ENCODE measurements at places on chromosomes 7 and 10.

DNA sequence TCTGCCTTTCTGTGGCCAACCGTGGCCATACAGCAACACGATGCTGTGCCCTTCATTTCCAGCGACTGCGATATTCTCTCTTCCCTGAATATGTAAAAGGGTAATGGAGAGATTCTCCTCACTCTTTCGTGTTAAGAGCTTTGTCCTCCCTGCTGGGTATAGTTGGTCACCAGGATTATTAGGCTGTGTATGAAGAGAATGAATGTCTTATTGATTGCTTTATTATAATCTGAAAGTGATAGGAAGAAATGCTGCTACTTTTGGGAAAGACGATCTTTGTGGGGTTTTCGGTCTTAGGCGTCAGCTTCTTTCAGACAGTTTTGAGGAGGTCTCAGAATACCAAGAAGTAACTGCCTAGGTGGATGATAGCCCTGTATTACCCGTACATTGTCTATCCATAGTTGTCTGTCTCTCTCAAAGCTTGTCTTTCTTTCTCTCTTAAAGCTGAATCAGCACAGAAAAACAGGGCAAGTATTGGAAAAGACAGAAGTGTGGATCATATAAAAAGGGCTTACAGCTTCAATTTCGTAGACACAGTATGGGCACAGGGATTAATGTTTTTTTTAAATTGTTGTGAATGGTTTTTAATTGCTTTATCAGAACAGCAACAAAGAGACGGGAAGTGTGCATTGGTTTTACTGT lies 1.2 kb downstream of the AHCYL2 start:
- DNase-seq = no peak

DNA sequence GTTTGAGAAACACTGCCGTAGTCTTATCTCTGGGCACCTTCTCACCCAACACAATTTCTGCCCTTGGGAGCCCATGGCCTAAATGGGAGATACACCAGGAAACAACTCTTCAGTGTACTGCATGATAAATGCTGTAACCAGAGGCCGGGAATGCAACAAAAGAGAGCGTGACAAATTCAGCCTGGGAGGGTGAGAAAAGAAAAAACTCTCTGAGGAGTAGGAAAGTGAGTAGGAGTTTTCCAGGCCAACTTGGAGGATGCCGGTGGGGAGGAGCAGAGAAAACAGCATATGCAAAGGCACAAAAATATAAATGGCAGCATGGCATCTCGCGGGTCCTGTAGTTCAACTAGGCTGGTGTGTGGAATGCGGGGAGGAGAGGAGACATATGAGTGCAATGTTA lies 624.5 kb downstream of the PARD3 start:
- DNase-seq = no peak

- no peak for DNase-seq
Measured at GRCh38 chr10:74011770-74012169, 13.9 kb downstream of the VCL start.

- DNase-seq = no peak
Measured at GRCh38 chr10:22737587-22737986, 23.2 kb upstream of the PIP4K2A start.

GRCh38 chr10:117936566-117936965 lies 110.2 kb downstream of the RAB11FIP2 start:
- no peak for DNase-seq

DNA sequence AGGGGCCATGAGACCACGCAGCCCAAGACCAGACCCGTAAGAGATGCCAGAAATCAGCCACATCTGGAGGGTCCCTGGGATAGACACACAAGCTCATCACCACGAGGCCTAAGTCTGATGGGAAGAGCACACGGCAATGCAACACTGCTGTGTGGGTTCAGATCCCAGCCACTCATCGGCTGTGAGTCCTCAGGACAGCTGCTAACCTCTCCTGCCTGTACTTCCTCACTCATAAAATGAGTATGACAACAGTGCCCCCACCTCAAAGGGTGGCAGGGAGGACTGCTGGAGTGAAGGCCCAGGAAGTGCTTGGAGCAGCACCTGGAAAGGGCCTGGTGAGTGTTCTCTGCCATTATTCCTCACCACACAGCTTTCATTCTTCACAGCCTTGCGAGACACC lies 60.9 kb downstream of the MAD1L1 start:
- DNase-seq = no peak

- DNase-seq = no peak
Measured at GRCh38 chr7:139598642-139599041, 75.2 kb downstream of the CLEC2L start.

GRCh38 chr10:114408112-114408967 lies 4.0 kb upstream of the AFAP1L2 start:
- no peak for DNase-seq

GRCh38 chr7:98175260-98175940 lies 35.8 kb upstream of the BHLHA15 start:
- no peak for DNase-seq

DNA sequence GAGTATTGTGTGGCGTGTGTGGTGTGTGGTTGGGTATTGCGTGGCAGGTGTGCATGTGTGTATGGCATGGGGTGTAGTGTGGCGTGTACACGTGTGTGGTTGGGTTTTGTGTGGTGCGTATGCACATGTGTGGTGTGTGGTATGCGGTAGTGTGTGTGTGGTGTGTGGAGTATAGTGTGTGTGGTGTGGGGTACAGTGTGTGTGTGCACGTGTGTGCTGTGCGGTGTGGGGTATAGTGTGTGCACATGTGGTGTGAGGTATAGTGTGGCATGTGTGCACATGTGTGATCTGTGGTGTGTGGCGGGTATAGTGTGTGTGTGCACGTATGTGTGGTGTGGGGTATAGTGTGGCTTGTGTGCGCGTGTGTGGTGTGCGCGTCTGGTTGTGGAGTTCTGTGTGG lies 20.9 kb upstream of the UTF1 start:
- DNase-seq = no peak

DNA sequence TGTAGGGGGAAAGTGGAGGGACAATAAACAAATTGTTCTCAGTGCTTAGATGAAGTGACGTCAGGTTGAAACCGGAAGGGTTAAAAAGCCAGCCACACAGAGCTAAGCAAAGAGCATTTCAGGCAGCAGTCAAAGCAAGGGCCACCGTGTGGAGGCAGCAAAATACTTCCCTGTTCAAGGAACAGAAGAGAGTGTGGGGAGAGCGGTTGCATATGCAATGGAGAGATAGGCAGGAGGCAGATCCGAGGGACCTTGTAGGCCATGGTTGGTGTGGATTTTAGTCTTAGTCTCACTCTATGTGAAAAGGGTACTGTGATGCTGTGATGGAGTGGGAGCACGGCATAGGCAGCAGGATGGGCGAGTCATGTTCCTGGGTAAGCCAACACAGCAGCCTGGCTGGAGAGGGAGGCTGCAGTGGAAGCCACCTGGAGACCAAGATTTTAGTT lies 3.8 kb upstream of the STN1 start:
- peak; percentile 59 for DNase-seq

- DNase-seq = no peak
Measured at GRCh38 chr10:97498841-97499560, at the start of gene UBTD1. Gene UBTD1, plus strand, starts transcription at chr10:97498924. Its CDS starts 280 bp downstream, at chr10:97499204.

DNA sequence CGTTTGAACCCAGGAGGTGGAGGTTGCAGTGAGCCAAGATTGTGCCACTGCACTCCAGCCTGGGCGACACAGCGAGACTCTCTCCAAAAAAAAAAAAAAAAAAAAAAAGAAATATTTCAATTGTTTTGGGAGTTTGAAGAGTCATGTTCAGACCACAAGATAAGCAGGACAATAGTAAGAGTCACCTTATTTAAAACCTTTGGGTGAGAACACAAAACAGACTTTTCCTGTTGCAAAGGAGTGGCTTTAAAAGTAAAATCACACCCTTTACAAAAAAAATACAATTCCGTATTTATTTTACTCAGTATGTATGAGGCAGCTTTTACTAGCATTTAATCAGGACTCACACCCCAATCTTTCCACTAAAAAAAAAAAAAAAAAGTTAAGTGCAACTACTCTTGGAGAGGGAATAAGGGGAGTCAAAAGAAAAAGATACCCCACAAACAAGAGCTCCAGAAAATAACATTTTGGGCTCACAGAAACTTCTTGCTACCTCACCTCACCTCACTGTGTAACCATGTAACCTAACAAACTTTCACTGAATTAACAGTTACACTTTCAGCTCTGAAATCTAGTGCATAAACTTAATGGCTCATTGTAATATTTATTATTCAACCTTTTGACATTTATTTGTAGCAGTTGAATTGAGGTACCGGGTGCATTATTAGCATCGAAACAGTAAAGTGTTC lies 11.2 kb downstream of the SKIDA1 start:
- no peak for DNase-seq

DNA sequence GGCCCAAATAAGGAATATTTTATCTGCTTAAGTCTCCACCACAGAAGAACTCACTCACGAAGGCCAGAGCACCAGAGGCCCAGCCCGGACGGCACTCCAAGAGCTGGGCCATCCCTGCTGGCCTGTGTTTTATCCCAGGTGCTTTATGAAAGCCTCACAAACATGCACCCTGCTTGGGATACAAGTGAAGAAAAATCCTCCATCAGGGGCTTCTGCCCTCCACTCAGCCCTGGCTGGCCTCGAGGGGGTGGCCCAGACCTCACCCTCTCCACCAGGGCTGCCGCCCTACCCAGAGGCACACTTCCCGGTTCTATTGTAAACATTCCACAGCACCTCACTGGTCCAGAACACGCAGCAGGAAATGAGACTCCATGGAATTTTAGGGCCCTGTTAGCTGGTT lies 19.8 kb upstream of the DNAAF5 start:
- no peak for DNase-seq

- DNase-seq = no peak
Measured at GRCh38 chr7:19249281-19249680, 104.1 kb upstream of the FERD3L start.

GRCh38 chr7:122402235-122402634 lies 97.7 kb upstream of the FEZF1 start:
- DNase-seq = no peak

GRCh38 chr7:37552030-37552429 lies 103.4 kb upstream of the ELMO1 start:
- no peak for DNase-seq

- DNase-seq = no peak
Measured at GRCh38 chr7:29234438-29234837, 39.9 kb downstream of the CHN2 start.

DNA sequence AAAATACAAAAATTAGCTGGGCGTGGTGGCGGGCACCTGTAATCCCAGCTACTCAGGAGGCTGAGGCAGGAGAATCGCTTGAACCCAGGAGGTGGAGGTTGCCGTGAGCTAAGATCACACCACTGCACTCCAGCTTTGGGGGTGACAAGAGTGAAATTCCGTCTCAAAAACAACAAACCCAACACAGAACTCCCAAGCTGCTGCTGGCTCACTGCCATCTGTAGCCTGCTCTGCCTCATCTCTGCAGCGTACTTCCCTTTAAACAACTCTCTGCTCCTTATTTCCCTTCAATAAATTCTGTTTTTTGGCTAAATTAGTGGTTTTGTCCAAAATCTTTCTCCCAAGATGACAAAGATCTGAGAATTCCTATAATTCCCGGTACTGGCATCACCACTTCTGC lies 189.2 kb upstream of the GALNT17 start:
- DNase-seq = no peak

DNA sequence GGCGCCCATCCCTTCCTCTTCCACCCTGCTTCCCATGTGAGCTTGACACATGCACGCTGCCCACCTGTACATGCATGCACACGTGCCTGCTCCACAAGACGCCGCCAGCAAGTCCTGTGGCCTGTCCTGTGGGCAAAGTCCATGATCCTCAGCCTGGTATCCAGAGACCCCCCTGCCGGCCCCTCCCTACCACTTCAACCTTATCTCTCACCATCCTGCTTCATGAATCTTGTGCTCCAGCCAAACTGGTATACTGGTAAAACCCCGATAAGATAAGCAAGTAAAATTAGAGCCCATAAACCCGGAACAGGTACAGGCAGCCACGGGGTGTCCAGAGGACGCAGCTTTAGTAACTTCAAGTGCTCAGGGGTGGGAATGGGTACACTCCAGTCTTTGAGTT lies 11.8 kb upstream of the TBXAS1 start:
- DNase-seq = no peak

GRCh38 chr10:88408096-88408495 lies 175.0 kb downstream of the RNLS start:
- no peak for DNase-seq

GRCh38 chr7:75649462-75649861 lies 89.3 kb downstream of the HIP1 start:
- DNase-seq = no peak

- peak; percentile 22 for DNase-seq
Measured at GRCh38 chr10:44908066-44908749, 2.9 kb upstream of the TMEM72 start.

- DNase-seq = no peak
Measured at GRCh38 chr10:132392811-132393694, 3.9 kb upstream of the PWWP2B start.

GRCh38 chr7:18558503-18558902 lies 63.0 kb downstream of the HDAC9 start:
- no peak for DNase-seq

DNA sequence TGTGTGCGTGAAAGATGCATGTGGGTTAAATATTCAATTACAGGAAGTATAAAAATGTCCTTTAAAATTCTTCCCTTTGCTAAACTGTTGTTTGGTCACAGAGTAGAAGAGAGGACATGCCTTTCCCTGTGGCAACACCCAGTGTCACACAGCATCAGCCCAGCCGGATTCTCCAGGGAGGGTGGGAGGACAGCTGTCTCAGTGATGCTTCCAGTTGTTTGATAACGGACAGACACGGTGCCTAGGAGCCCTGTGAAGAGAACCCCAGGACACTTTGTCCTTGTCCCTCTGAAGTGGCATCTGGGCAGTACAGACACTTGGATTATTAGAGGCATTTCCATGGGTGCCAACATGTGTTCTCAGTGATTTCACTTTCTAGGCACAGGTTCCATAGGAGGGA lies 306.6 kb upstream of the LRGUK start:
- DNase-seq = no peak

DNA sequence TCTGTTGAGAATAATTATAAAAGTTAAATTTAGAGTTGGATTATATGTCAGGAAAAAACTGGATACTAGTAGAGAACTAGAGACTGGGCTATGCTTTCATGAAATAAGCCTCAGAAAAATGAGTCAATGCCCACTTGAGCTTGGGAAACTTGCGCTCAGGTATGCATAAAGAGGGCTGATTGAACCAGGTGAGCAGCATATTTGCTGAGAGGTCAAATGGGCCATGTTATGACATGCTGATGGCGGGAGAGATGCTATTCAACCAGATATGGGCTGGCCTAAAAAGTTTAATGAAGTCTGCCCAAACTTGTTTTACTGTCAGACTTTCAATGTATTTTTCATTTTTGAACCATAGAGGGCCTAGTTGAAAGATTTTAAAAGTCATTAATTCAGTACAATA lies 837.6 kb upstream of the GHITM start:
- DNase-seq = no peak

DNA sequence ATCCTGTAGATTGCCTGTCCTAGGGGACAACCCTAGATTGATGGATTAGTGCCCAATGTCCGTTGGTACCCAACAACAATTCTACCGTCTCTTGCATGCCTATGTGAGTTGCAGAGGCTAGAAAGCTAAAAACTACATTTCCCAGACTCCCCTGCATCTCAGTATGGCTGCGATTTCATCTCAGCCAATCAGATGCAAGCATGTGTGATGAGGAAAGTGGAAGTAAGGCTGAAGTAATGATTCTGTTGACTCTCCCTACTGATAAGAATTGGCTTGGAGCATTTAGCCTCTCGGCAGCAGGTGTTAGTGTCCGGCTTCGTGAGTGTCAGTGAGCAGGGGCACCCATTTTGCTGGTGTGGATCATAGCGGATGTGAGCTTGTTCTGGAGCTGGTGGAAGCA lies 171.9 kb downstream of the FGFR2 start:
- DNase-seq = no peak

Measured in NCI-H1436 treated with DMSO at 0.1 percent for 48 hours (cell line).